ENCODE measurements at places on chromosomes 1 and 21. TPM values are rescaled to one million over a fixed set of nuclear protein-coding genes. Genes with fewer than 3 reads are reported as not detected.

Gene PTGS2
- 12.8 TPM for total RNA-seq

Gene HSD3B1
- total RNA-seq: not detected

Gene PLEKHG5
- total RNA-seq: 17.0 TPM

Gene PALMD
- total RNA-seq: 0.37 TPM

Gene IBA57
- 4.9 TPM for total RNA-seq
